Stimulated activated CD8-positive, alpha-beta memory T cell treated with anti-CD3 and anti-CD28 coated beads, Interleukin-15, amount 100 ng/mL, for 1 hour (primary cell): ENCODE measurements at places on chromosomes 12 and 14.

DNA sequence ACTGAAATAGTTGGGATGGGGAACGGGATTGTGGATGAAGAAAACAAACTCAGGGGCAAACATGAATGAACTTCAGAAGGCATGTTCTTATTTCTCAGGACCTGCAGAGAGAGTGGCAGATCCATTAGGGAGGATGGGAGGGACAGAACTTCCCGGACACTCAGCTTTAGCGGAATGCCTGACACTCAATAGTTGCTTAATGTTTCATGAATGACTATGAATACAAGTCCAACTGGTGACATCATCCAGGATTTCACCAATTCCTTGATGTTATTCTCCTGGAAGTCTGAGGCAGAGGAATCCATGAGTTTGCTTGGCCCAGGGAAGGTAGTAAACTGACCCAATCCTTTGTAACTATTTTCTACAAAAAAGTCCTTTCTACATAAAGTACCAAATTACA lies 37.8 kb upstream of the LRRC10 start:
- no peak for DNase-seq

- no peak for DNase-seq
Observed at GRCh38 chr12:32583534-32583933, 95.6 kb upstream of the DNM1L start.

DNA sequence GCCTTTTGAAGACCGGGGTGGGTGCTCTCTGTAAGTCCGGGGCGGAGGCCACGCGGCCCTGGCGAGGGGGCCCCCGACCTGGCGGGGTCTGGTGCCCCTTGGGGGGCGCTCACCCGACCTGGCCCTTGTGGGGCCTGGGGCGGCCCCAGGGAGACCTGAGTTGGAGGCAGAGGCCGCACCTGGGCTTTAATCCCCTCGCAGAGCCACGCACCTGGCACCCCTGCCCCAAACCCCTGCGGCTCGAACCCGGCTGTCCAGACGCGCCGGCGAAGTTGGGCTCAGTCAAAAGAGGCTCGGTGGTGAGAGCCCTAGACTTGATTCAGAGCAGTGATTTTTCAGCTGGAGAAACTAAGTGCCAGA lies 267 bp downstream of the CFAP251 start:
- no peak for DNase-seq

GRCh38 chr12:92233346-92234015 lies 87.8 kb upstream of the BTG1 start:
- no peak for DNase-seq

DNA sequence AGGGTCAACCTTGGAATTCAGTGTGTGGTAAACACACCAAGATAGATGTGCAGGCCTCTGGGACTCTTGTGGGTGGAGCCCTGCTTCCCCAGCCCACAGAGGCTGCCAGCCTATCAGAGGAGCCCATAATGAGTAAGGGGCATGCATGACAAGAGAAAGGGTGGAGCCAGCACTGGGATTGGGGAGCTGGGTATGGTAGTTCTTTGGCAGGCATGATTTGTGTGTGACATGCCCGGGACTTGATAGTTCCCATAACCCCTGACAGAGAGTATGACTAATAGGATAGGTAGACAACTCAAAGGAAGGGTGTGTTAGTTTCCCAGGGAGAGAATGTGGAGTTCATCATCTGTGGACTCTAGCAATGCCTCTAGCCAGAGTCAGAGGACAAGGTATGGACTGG lies 143.0 kb downstream of the EMP1 start:
- no peak for DNase-seq

GRCh38 chr12:123149088-123149487 lies 1.8 kb downstream of the PITPNM2 start:
- DNase-seq, result no peak

DNA sequence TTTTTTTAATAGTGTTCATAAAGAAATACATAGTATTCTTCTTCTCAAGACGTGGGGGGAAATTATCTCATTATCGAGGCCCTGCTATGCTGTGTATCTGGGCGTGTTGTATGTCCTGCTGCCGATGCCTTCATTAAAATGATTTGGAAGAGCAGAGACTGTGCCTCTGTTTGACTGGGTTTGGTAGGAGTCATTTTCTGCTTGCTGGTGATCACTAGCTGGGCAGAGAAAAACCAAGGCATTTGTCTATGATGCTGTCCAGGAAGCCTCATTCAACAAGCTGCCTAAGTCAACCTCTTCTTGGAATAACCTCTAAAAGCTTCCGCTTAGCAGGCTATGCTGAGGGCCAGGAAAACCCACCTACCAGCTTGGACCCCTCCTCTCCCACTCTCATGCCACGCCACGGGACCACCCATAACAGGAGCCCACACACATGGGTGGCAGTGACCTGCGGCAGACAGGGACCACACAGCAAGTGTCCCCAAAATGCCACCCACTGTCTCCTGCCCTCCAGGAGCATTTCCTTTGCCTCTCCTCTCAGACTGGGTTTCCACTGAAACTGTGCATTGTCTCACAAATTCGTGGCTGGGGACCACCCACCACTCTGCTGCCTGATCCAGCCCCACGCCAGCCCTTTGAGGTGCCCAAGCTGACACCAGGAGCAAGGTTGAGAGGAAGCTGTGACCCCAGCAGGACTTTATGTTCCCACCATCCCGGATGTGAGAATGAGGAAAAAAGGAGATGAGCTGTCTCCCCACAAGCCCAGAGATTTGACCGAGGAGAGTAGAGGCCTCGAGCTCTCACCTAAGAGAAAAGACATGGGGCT lies 36.8 kb downstream of the DAD1 start:
- DNase-seq, result no peak

GRCh38 chr12:105481392-105482300 lies 151.2 kb downstream of the C12orf75 start:
- DNase-seq, result no peak

DNA sequence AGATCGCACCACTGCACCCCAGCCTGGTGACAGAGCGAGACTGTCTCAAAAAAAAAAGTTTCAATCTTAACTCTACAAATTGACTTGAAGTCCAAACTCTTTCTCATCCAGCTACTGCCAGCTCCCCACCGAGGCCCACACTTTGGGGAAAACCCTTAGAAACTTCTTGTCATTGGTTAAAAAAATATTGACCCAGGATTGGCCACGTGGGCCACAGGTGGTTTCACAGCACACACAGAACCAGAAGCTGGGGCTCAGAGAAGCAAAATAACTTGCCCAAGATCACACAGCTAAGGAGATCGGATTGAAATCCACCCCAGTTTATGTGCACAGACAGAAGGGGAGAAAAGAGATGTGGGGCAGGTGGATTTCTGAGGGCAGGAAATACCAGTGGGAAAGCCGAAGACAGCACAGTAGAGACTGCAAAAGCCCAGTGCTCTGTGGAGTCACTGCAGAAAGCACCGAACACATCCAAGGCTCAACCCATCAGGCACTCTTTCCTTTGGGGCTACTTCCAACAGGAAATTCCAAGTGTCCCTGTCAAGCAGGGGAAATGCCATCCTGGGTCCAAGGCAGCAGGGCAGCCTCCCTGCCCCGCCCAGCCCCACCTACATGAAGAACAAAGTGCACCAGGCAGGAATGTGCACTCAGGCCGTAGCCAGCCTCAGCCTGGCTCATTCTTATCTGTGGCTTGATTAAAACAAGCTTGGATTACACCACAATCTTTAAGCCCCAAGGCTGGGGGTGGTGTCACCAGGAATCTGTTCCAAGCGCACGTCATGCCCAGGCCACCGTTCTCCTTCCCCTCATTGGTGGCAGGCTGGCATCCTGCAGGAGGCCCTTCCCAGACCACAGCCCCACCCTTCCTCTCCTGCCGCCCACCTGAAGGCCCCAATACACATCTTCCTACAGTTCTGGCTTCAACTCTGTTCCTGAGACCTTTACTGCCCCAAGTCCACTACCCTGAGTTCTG lies 72.5 kb downstream of the ITPK1 start:
- no peak for DNase-seq

GRCh38 chr12:91777268-91777992 lies 368.2 kb downstream of the BTG1 start:
- DNase-seq, result no peak

- no peak for DNase-seq
Observed at GRCh38 chr12:123690191-123690840, 19.4 kb downstream of the TCTN2 start.

DNA sequence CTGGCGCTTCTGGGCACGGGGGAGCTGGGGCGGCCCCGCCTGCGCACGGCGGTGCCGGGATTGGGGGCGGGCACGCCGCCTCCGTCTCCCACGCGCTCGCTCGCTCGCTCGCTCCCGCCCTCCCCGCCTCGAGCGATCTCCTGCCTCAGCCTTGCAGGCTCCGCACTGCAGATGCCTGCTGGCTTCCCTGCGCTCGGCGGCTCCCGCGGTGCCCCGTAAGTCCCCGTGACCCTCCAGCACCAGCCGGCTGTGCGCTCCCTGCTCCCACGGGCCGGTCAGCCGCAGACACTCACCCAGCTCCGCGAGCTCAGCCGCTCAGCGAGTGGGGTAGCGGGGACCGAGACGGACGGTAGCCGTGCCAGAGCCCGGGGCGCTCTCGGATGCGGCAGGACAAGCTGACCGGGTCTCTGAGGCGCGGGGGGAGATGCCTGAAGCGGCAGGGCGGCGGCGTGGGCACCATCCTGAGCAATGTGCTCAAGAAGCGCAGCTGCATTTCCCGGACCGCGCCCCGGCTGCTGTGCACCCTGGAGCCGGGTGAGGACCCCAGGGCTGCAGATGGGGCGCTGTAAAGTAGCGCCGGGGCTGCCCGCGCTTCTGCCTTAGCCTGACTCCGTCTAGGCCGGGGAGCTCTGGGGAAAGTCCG lies at the start of gene TBC1D30:
Gene TBC1D30, plus strand, starts transcription at position 148 of the 643 bp plus-strand sequence. Its CDS starts 233 bp downstream, at position 381.
- DNase-seq, result no peak

GRCh38 chr12:123442774-123443173 lies 6.3 kb upstream of the RILPL2 start:
- no peak for DNase-seq

DNA sequence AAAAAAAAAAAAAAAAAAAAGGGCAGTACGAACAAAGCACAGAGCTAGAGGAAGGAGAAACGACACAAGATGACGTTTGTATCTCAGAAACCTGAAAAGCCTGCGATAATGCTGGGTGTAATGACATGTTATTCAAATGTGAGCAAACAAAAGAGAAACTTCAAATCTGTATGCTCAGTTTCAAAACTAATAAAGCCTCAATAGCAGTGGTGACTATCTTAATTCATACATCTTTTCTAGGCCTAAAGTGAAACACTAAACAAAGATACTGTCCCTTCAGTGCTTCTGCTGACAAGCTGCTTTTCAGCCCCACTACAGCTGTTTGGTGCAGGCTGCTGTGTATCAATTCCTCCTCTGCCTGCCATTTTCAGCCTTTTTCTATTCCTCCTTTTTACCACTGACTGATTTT lies 15.8 kb downstream of the ITPR2 start:
- DNase-seq, result no peak

GRCh38 chr12:20508359-20508758 lies 140.0 kb downstream of the PDE3A start:
- DNase-seq, result no peak

DNA sequence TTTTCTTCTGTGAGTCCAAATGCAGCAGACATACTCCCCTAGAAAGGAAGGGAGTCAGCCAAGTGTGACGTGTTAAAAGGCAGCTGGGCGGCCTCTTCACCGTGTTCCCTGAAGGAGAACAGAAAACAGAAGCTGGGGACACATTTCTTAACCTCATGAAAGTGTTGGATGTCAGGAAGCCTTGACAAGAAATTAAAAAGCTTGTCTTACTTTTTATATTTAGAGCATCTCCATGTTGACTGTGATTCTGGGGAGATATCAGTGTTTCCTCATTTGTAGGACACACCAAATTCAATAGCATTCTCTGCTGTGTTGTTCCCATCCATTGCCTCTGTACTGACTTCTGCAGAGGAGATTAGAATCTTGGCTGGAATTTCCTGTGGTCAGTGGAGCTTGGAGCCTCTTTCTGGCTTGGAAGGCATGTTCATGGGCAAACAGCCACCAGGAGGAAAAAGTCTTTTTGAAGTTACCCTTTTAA lies 93.7 kb downstream of the RMST start:
- DNase-seq, result no peak

DNA sequence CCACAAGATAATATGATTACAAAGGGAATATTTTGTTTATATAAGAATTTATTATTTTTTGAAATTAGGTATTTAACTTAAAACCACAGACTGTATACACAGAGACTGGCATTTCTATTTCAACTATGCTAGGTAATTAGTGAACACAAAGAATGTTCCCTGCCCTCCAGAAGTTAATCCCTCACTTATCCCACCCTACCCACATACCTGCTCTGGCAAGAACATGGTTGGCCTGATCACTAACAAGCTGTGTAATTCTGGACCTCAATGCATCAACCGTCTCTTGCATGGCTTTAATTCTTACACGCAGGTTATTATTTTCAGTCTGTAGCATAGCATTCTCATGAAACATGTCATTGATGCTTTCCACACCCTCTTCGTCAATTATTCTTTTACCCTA lies 85.9 kb downstream of the KIF21A start:
- DNase-seq, result no peak
